ENCODE measurements at places on chromosomes 6 and 20.

DNA sequence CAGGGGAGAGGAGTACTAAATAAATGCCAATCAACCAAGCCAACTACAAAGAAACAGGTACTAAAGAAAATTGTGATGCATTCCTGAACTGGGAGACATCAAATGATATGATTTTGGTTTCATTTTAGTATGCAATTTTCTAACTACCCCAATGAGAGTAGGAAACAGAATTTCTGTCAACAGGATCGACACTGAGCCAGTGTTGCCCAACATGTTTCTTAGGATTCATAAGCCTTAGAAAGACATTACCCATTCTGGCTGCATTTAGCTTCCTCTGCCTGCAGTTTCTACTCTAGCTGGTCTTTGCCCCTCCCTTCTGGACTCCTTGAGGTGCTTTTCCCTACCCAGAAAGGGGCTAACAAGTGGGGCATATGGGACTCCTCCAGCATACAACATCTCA, 49.8 kb downstream of the KCTD20 start:
- no peak for DNase-seq

- DNase-seq, result no peak
These were observed 30.2 kb downstream of the NOL4L start for GRCh38 chr20:32554965-32555289.

GRCh38 chr20:5657190-5657875, 92.9 kb upstream of the SHLD1 start:
- peak; percentile 99 for DNase-seq

DNA sequence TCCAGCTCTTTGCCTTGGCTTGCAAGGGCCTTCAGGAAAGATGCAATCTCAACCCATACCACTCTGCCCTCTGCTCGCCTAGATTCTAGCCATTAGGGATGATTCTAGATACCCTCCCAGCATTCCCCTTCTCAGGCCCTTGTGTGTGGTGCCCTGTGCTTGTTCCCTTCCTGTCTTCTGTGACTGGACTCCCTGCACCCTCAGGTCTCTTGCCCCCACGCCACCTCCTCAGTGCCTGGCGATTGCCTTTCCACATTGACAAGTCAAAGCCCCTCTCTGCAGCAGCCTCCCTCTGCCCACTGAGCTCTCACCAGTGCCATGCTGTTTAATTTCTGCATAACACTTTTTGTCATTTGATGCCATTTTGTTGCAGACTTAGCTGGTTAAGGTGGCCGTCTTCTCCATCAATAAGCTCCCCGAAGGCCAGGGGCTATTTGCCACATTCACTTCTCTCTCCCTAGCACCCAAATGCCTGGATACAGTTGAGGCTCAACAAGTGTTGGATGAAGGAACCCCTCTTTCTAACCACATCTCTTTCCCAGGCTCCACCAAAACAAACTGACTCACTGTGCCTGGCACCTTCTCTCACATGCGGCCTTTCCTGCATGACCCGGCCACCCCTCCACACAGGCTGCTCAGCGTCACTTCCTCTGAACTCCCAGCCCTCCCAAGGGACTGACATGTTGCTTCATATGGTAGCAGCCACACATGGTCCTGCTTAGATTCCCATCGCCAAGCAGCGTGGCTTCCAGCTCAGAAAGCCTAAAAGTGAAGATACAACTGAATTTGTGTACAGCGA, 4.6 kb upstream of the TXNDC5 start:
- peak; percentile 50 for DNase-seq

DNA sequence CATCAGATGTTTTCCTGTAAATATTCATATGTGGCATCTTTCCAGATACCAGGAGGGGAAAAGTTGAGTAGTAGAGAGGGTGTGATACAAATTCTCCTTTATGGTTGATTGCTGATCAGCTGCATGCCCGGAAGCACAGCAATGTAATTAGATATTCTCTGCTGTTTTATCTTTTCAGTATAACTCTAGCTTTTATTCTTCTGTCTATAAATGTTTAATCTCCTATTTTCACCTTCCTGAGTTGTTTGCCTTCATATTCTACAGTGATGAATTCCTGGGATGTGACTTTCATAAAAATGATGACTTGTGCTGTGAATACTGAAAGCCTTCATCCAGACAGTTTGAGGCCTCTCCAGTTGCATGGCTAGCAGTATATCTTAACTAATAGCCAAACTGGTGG, 53.7 kb downstream of the SH3BGRL2 start:
- no peak for DNase-seq

- no peak for DNase-seq
These were observed 1076.7 kb downstream of the KIF16B start for GRCh38 chr20:15496501-15497039.

DNA sequence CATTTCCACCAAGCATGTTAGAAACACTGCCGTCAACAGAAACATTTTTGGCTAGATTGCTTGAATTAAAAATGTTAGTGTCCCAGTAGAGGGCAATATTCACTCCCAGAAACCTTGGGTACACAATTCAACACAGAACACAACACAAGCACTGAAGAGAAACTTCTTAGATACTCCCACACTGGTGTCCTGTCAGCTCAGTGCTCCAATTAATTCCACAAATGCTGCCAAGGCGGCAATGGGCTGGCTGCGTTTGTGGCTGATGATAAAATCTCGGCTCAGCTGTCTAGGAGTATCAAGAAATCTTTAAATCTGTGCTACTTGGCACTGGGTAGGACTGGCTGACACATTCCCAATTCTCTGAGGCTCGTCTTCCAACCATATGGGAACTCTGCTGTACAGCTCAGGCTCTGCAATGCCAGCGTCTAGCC, 39.3 kb downstream of the BEND3 start:
- DNase-seq, result no peak

GRCh38 chr6:167791091-167791779, 35.5 kb upstream of the AFDN start:
- DNase-seq, result no peak

- DNase-seq, result no peak
These were observed 14.0 kb downstream of the NUDT3 start for GRCh38 chr6:34378470-34378869.

- no peak for DNase-seq
These were observed 318.9 kb downstream of the TAF4 start for GRCh38 chr20:61746781-61747180.

GRCh38 chr6:31546339-31546957, at the start of gene ATP6V1G2:
Gene ATP6V1G2 (minus strand): TSS chr6:31546608. CDS start chr6:31546559, 49 bp downstream.
- DNase-seq, result peak; percentile 92

DNA sequence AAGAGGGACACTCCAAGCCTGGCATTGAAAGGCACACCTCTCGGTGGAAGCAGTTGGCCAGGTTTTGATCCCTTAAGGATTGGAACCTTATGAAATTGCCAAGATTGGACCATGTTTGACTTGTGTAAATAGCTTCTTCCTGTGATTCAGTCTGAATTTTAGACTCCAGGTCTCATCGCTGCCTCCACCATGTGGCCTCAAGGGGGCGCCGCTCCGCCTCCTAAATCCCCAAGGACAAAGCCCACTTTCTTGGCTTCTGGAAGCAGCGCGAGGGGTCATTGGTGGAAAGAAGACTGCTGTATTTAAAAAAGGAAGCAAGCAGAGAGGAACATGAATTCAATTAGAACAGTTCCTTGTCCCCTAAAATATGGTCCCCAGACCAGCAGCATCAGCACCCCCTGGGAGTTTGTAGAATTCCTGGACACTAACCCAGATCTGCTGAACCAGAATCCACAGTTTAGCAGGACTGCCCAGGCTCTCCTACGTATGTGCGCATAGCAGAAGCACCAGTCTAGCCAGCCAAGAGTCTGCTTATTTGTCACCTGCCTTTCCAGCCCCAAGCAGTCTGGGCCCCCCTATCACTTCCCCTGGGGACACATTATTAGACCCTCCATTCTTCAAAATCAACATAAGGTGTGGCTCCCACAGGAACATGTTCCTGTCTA, 108.5 kb downstream of the LY86 start:
- peak; percentile 73 for DNase-seq

DNA sequence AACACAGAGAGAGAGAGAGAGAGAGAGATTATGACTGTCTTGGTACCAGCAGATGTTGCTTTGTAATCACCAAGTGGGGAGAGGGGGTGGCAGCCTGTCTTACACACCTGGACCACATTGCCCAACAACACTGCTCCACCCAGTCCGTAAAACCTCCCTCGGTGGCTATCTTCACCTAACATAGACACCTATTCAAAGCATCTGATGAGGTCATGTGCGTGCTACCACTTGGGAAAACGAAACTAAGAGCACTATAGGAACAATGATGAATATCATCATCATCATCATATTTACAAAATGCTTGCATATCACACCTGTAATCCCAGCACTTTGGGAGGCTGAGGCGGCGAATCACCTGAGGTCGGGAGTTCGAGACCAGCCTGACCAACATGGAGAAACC, 24.1 kb upstream of the SALL4 start:
- no peak for DNase-seq

DNA sequence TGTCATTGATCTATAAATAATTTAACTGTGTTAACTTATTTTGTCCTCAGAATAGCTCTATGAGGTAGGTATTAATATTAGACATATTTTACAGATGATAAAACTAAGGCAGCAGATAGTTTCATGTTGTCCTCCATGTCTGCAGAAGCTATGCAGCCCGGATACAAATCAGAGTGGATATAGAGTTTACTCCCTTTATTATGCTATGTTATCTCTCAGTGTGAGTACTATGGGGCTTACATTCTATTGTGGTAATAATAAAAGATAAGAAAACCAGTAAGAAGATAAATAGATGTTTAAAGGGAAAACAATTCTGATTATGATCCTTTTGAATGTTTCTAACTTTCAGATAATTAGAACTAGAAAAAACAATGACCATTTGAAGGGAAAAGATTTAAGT, 979.8 kb upstream of the CITED2 start:
- no peak for DNase-seq

- DNase-seq, result peak; percentile 15
These were observed 35.3 kb downstream of the METTL24 start for GRCh38 chr6:110322874-110323242.

DNA sequence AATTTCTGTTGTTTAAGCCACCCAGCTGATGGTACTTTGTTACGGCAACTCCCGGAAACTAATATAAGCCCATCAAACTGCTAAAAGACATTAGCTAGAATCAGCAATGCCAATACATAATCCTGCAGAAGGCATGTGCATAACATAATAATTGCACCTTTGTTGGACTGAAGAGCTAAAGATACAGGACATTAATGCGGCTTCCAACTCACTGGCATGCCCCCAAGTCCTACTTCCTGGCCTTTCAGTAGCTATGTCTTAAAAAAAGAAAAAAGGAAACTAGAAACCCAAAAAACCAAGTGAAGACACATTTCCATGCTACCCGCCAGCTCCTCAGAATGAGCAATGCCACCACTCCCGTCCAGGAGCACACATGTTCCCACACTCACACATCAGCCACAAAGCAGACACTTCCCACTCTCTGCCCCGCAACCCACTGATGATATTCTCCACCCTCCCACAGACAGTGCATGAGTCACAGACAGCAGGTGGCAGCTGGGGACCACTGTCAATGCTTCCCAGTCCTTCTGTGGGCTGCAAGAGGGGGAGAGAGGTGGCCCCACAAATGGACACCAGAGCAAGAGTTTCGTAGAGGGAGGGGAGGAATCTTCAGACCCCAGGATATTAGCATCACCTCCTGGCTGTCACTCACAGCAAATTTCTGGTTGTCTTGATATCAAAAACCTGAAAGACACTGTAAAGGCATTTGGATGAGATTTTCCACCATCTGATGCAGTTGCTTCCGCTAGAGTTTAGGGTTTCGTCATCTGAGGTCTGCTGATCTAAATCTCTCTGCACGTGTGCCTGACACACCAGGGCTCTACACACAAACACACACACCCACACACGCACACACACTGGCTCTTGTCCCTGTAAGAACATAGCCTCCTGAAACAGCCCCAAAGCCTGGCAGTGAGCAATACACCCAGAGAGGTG, 32.8 kb downstream of the GFOD1 start:
- DNase-seq, result peak; percentile 56

GRCh38 chr6:111864138-111865048, 8.9 kb downstream of the FYN start:
- DNase-seq, result no peak

DNA sequence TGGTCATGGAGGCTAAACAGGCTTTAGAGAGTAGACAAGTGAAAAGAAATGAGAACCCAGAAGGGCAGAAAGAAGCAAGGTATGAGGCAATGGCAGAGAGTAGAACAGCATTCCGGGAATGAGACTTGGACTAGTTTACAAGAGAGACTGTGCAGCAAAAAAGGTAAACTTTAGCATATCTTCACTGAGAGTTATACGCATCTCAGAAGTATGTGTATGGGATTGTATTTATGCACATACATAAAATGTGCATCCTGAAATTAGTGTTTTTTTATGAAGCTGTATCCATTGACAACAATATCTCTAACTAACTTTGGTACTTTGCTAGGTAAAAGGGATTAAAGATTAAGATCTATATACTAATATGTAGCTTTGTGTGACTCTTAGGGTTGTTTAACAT, 753.6 kb downstream of the BCKDHB start:
- no peak for DNase-seq

DNA sequence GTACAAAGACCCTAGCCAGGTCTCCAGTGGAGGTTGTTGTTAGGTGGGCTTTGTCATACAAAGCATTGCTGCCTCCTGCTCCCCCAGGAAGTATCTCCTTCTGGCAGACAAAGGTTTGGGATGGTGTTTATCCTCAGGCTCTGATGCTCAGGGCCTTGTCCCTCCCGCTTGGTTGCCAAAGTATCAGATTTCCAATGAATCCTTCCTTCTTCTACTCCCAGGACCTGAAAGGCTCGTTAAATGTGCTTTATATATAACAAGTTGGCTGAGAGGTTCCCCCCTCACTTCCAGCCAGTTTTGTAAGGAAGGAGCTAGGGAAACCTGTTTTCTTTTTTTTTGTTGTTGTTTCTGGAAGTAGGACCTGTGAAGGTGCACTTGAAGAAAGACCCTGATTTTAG, 14.4 kb downstream of the PTK7 start:
- DNase-seq, result peak; percentile 27

DNA sequence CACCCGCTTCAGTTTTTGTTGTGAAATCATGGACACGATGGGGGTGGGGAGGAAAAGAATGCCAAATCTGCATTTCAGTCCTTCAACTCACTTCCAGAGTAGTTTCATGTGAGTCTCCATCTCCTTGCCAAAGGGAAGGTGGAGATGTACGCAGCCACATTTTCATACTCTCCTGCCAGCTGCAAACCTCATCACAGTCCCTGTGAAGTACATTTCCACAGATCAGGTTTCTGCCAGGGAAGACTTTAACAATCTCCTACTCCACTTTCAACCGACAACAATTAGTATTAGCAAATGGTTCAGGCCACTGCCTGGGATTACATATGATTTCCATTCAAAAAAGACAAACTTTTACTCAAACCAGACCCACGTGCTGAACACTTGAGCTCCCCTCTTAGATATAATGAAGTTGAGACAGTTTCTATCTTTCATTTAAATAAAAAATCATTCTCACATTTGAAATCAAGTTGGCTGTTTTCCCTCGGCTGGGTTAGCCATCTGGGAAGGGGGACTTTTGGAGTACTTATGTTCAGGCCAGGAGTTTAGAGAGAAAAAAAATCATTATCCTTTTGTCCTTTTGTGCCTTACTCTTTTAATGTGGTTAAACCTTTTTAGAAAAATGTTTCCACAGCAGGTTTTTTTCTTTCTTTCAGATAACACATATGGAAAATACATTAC, 51.0 kb upstream of the CEP162 start:
- no peak for DNase-seq

DNA sequence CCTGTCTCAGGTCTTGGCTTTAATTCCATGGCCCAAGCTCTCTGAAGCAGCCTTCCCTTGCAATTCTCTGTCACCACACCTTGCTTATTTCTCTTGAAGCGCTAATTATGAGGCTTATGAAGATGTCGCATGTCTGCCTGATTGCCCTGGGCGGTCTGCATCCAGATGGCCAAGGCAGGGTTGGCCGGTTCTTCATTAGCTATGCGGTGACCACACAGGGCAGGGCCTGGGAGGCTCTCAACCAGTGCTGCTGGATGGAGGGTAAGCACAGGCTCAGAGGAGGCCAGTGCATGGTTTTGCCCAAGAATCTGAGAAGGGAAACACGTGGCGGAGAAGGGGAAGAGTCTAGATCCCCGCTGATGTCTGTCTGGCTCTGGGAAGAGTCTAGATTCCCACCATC, 528.7 kb downstream of the CDH26 start:
- DNase-seq, result no peak
